ENCODE measurements at places on chromosomes 12 and 14. TPM values are rescaled to one million over a fixed set of nuclear protein-coding genes. Genes with fewer than 3 reads are reported as not detected.

DNA sequence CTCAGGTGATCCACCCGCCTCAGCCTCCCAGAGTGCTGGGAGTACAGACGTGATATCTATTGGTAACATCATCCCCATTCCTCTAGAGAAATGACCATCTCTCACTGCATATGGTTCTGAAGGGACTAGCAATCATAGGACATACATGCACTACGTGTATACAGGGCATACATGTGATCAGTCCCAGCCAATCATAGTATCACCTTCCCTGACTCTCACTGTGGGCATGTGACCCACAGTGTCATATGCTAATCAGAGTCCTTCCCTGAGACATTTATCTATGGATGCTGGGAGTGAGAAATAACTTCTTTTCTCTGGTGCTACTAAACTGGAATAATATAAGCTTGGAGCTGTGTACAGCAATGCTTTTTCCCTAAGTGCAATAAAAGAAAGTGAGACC lies 12.1 kb upstream of the FBXW8 start:
- no peak overlapping the region for H3K4me3 ChIP-seq
- H3K27ac ChIP-seq, result no peak overlapping the region
- H3K4me1 ChIP-seq, result no peaks in the 10 kb centered on the region

- no peaks in the 10 kb centered on the region for H3K27me3 ChIP-seq
- no peak overlapping the region for H3K4me3 ChIP-seq
- H3K27ac ChIP-seq, result no peak overlapping the region
- no peaks in the 10 kb centered on the region for H3K4me1 ChIP-seq
- DNase-seq, result no peak
- H3K36me3 ChIP-seq, result peaks cover 14% of the 10 kb centered on the region
Measured at GRCh38 chr14:87944987-87945604, 47.9 kb downstream of the GALC start.

RALGAPA1 gene
- total RNA-seq, result 18.8 TPM

DNA sequence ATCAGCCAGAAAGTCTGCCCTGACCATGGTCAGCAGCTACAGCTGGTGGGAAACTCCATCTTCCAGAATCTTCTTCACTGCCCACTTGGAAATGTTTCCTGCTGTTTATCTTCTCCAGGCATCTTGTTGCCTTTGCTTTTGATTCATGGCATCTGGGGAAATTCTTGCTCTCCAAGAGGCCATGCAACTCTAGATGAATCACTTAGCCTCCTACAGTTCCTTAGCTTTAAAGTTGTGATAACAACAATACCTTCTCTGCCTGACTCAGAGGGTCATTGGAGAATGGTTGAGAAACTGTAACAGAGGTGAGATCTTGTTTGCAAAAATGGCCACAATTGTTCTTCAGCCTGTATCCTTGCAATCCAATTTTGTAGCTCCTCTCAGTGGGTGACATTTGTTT lies 121.0 kb upstream of the VRK1 start:
- no peak overlapping the region for H3K4me3 ChIP-seq
- H3K27ac ChIP-seq, result no peak overlapping the region
- no peaks in the 10 kb centered on the region for H3K27me3 ChIP-seq
- no peaks in the 10 kb centered on the region for H3K4me1 ChIP-seq
- no peaks in the 10 kb centered on the region for H3K36me3 ChIP-seq

DNA sequence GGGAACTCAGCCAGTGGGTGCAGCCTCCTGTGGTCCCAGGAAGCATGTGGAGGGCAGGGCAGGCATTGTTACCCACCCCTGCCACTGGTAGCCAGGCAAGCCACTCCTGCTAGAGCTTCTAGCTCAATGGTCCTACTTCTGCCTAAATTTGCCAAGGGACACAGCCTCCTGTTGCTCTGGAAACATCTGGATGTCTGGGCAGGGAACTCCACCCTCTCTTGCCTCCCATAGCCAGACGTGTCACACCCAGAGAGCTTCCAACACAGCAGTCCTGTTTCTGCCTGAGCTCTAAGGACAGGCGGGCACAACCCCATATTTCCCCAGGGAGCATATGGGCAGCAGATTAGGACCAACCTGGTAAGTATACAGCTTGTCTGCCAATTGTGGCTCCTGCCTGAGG lies 350.2 kb downstream of the GLT1D1 start:
- no peak overlapping the region for H3K4me3 ChIP-seq
- no peaks in the 10 kb centered on the region for H3K27me3 ChIP-seq
- no peak for DNase-seq
- H3K36me3 ChIP-seq, result no peaks in the 10 kb centered on the region

TAS2R7 gene
- total RNA-seq, result not detected

DNA sequence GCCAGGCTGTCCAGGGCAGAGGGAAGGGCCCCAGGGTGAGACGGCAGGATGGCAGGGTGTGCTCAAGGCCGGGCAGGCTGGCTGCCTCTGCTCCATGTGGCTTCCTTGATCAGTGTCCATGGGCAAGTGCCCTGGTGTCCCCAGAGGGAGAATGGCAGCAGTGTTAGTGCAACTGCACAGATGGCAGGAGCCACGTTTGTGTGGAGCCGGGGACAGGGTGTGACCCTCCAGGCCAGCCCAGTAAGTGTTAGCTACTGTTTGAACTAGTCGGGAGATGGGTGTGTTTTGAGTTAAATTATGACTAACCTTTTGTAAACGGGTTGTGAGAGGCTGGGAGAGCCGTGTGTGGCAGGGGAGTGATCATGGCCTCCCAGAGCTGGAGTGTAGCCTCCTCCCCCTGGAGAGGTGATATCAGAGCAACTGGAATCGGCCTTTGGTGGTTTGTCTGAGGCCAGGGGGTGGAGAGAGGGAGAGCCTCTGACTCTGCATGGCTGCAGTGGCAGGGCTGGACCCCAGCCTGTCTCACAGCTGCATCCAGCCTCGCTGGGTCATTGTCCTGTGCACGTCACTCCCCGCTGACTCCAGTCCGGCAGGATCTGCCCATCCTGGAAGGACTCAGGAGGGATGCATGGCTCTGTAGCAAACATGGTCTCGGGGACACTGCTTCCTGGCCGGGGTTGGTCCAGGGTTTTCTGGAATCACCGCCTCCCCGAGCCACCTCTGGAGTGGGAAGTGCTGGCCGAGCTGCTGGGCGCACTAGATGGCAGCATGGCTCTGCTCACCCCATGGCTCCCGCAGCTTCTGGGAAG lies 27.8 kb downstream of the AACS start:
- no peaks in the 10 kb centered on the region for H3K27me3 ChIP-seq
- peaks cover 3% of the 10 kb centered on the region for H3K4me1 ChIP-seq

GRCh38 chr12:6766651-6767349 lies 637 bp downstream of the PTMS start:
- no peaks in the 10 kb centered on the region for H3K4me1 ChIP-seq
- no peaks in the 10 kb centered on the region for H3K27me3 ChIP-seq
- peak; percentile 85 for DNase-seq
- H3K36me3 ChIP-seq, result no peaks in the 10 kb centered on the region
- H3K4me3 ChIP-seq, result peak overlapping the region; percentile 93

DNA sequence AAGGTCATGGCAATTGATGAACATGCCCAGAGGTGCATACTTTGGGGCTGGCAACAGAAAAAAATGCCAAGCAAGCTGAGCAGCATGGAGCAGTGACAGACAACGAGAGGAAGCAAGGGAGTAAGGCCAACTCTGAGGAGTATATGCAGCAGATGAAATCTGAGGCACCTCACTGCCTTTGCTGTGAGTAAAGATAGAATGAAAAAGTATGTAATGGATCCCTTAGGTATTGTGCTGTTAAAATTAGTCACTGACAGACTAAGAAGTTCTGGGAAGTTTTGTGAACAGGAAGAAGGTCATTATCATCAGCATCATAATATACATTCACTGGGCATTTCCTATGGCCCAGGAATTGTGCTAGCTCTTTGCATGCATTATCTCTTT lies 269.9 kb downstream of the DUSP6 start:
- H3K4me3 ChIP-seq, result no peak overlapping the region
- H3K27ac ChIP-seq, result no peak overlapping the region
- no peak for DNase-seq
- H3K36me3 ChIP-seq, result no peaks in the 10 kb centered on the region
- no peaks in the 10 kb centered on the region for H3K27me3 ChIP-seq
- no peaks in the 10 kb centered on the region for H3K4me1 ChIP-seq

- no peaks in the 10 kb centered on the region for H3K27me3 ChIP-seq
- H3K4me3 ChIP-seq, result peak overlapping the region; percentile 83
- H3K27ac ChIP-seq, result no peak overlapping the region
- no peak for DNase-seq
- peaks cover 7% of the 10 kb centered on the region for H3K4me1 ChIP-seq
Measured at GRCh38 chr14:23033251-23033727, 1.4 kb downstream of the PSMB5 start.

CPNE6 gene
- 0.09 TPM for total RNA-seq

DNA sequence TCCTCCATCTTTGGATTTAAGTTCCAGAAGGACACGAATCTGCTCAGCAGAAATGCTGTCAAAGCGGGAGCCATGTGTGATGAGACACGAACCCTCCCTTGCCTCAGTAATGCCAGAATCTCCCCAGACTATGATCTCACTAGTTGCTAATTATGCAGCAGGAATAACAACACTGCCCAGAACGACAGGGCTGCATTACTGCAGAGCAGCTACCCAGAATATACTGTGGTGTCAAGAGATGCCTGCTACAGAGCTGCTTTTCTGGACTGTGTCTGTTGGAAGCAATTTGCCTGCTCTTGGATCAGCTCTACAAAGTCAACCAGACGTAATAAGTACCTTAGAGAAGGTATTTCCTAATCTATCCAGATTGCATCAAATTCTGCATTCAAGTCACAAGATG lies 5.5 kb downstream of the CSRNP2 start:
- H3K4me1 ChIP-seq, result no peaks in the 10 kb centered on the region
- H3K27me3 ChIP-seq, result no peaks in the 10 kb centered on the region
- DNase-seq, result no peak
